ENCODE measurements at places on chromosomes 3 and 15.
A peak's percentile ranks its signal among the peaks of the same experiment; 100 is the strongest.

DNA sequence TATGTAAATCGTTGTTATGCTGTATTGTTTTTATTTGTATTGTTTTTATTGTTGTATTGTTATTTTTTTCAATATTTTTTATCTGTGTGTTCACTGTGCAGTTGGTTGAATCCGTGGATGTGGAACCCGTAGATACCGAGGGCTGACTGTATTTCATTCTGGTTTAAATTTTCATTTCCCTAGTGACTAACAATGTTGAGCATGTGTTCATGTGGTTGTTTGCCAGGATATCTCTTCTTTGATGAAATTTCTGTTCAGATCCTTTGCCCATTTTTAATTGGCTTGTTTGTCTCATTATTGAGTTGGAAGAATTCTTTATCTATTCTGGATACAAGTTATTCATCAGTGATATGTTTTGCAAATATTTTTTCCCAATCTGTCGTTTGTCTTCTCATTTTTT, 29.7 kb downstream of the STOML1 start:
- no peak for DNase-seq

DNA sequence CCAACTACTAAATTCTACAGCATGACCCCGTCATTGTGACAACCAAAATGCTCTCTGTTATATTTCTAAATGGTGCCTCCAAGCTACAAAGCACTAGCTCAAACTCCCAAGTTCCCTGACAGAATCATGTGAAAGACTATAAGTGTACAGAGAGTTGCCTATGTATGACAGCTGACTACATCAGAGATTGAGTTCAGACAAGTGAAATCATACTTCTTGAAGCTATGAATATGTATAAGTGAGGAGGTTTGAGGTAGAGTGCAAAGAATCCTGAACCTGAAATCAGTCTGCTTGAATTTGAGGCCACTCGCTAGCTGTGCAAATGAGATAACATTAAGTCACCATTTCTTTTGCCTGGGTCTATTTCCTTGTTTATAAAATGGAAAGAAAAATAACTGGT, 63.9 kb upstream of the TP63 start:
- no peak for DNase-seq

- peak; percentile 96 for DNase-seq
These were observed 585.1 kb upstream of the SUCLG2 start for GRCh38 chr3:68239542-68239941.

- no peak for DNase-seq
These were observed 53.4 kb upstream of the DCUN1D1 start for GRCh38 chr3:183033746-183034145.

DNA sequence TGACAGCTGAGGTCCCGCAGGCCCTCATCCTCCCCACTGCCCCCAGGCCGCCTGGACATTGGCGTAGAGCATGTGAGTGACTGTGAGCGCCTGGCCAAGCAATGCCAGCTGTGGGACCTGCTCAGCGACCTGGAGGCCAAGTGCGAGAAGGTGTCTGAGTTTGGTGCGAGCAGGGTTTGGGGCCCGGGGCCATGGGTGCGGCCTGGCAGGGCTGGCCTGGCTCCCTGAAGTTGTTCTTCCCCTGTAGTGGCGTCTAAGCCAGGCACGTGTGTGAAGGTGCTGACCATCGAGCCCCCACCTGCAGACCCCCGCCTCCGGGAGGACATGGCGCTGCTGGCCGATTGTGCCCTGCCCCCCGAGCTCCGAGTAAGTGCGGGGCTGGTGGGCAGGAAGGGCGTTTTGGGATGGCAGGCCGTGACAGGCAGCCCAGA, 4.2 kb downstream of the ABTB1 start:
- DNase-seq, result no peak

GRCh38 chr3:48142316-48142870, 45.8 kb downstream of the CDC25A start:
- no peak for DNase-seq

- DNase-seq, result no peak
These were observed 563.6 kb downstream of the NAALADL2 start for GRCh38 chr3:175422744-175423143.

GRCh38 chr15:92733934-92734521, 78.5 kb upstream of the FAM174B start:
- DNase-seq, result peak; percentile 10

DNA sequence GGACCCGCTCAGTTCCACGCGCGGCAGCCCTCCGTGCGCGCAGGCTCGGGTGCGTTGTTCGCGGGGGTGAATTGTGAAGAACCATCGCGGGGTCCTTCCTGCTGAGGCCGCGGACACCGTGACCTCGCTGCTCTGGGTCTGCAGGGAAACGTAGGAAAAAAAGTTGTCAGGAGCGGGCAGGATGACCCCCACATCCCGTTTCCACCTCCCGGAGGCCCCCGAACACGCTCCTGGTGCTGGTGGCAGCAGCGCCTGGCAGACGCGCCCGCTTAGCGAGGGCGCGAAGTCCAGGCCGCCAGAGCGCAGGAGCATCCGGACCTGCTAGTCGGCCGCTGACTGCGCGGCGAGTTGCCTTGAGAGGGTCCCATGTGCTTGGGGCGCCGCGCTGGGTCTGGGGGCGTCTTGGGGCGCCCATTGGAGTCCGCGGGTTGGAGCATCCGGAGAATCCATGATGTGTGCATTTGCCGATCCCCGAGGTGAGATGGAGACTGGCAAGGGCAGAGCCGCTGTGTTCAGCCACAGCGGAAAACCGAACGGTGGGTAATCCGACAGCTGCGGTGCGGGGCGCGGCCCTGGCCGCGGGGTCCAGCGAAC, 520 bp downstream of the GREM1 start:
- no peak for DNase-seq

DNA sequence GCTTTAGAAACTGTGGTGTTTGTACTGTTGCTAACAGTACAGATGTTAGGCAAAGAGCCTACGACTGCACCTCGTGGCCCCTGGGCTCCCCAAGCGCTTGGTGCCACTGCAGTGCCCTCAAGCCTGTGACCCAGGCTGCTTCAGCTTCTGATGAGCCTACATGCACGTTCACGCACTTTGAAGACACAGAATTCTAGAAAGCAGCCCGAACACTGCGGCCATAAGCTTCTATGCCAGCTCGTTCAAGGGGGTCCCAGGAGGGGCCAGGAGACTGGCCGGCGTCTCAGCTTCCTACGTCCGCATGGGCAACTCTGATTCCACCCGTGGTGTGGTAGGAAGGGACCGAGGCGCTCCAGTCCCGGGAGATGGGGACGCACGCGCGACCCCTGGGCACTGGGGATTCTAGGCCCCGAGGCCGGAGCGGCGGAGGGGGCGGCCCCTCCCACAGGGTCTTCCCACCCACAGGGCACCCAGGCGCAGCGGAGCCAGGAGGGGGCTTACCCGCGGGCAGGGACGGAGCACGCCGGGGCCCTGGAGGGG, 653 bp downstream of the MYO5C start:
- DNase-seq, result peak; percentile 24

DNA sequence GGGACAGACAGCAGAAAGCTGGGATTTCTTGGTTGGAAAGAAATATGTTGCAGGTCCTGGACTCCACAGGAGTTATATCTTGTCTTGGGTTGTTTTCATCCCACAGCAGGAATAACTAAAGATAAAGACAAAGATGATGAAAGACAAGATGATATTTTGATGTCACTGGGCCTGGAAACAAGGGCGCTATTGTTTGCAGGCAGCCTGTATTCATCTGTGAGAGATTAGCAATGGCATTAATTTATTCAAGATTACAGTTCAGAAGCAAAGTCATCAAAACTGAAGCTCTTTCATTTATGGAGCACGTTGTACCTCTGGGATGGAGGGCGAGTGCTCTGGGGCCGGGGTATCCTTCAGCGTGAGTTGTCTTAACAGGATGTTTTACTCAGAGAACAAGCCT, 213.8 kb downstream of the LRTM1 start:
- DNase-seq, result no peak

- DNase-seq, result no peak
These were observed 127.6 kb upstream of the UBE2E2 start for GRCh38 chr3:23075496-23075895.

DNA sequence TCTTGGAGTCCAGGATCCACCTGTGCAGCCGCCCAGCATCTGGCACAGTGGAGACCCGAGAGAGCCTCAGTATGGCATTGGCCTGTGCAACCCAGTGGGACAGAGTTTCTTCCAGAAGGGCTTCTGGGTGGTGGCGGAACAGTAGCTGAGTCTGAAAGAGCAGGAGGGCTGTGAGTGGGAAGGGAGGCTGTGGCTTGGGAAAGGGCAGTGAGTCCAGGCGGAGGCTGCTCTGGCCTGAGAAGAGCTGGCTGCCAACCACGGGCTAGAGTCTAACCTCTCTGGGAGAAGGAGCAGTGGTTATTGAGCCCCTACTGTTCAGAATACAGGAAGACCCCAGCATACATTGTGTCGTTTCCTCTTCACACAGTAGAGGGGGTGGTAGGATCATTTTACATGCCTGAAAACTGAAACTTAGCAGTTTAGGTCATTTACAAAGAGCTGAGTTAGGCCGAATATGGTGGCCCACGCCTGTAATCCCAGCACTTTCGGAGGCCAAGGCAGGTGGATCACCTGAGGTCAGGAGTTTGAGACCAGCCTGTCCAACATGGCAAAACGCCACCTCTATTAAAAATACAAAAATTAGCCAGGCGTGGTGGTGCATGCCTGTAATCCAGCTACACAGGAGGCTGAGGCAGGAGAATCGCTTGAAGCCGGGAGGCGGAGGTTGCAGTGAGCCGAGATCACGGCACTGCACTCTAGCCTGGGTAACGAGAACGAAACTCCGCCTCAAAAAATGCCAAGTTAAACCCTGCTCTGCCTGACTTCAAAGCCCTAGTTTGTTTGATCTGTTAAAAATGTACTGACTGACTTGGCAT, 3.2 kb downstream of the AEN start:
- DNase-seq, result no peak

DNA sequence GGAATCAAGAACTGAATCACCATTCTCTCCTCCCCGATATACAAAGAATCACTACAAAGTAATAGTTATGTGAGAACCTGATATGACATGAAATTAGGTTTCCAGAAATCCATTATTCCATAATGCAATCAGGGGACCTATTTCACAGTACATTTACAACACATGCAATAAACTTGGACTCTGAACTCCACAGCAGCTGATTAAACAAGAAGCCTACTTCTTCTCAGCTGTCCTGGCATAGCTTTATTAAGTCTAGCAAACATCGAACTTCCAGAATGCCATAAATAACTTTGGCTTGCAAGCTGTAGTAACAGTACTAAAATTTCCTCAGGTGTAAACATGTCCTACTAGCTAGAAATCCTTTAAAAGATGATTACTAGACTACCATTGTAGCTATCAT, 17.8 kb downstream of the PDCD10 start:
- no peak for DNase-seq

- no peak for DNase-seq
These were observed 17.1 kb downstream of the ADCY5 start for GRCh38 chr3:123431658-123432324.

GRCh38 chr15:101407966-101408775, 81.3 kb downstream of the PCSK6 start:
- no peak for DNase-seq

DNA sequence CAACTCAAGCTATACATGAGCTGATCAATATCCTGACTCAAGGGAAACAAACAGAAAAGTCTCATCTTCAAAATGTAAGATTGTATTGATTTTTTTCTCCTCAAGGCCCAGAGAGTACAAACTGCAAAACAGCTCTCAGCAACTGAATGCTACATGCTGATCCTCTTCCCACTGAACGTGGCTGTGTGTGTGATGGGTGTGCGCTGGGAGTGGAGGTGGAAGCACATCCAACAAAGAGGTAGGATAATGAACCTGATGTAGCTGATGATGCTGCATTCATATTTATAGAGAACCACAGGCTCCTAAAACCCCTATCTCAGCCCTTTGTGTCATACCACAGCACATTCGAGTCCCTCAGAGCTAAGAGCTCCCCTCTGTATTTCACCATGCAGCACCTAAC, 56.8 kb downstream of the GABRB3 start:
- DNase-seq, result no peak

GRCh38 chr15:47246317-47246716, 471.0 kb upstream of the SEMA6D start:
- no peak for DNase-seq

GRCh38 chr15:26081758-26082220, 218.7 kb upstream of the ATP10A start:
- peak; percentile 48 for DNase-seq

DNA sequence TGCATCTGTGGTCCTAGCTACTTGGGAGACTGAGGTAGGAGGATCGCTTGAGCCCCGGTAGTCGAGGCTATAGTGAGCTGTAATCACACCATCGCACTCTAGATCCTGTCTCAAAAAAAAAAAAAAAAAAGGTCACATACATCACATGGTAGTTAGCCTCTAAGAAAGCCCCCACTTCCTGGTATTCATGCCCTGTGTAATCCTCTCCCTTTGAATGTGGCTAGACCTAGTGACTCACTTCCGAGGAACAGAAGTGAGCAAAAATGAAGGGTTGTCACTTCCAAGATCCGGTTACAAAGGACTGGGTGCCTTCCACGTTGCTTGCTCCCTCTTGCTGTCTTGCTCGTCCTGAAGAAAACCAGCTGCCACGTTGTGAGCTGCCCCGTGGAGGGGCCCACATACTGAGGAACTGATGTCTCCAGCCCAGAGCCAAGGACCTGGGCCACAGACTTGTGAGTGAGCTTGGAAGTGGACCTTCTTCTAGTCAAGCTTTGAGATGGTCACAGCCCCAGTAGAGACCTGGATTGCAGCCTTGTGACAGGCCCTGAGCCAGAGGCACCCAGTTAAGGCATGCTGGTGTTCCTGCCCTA, 12.6 kb upstream of the LCTL start:
- DNase-seq, result no peak

- DNase-seq, result no peak
These were observed 147.7 kb downstream of the RYR3 start for GRCh38 chr15:33458421-33458820.

DNA sequence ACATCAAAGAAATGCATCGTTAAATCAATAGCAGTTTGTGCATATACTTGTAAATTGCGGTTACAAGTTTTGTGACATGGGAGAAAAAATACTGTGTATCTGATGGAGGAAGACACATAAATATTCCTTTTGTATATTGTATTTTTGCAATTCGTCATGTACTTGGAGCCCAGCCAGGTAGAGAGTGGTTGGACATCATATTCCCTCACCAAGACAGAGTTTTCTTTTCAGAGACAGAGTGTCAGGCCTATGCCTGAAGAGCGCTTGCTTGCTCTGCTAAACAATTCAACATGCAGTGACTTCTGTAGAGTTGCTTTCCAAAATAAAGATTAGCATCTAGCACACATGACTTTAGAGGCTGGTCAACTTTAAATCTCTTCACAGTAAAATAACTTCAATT, 24.8 kb upstream of the MEIS2 start:
- DNase-seq, result no peak

- no peak for DNase-seq
These were observed 14.3 kb downstream of the DUOX2 start for GRCh38 chr15:45099549-45100165.

GRCh38 chr3:13077431-13078162, 4.4 kb upstream of the IQSEC1 start:
- DNase-seq, result peak; percentile 49

- DNase-seq, result no peak
These were observed 141.7 kb downstream of the LRRK1 start for GRCh38 chr15:101060576-101061551.

DNA sequence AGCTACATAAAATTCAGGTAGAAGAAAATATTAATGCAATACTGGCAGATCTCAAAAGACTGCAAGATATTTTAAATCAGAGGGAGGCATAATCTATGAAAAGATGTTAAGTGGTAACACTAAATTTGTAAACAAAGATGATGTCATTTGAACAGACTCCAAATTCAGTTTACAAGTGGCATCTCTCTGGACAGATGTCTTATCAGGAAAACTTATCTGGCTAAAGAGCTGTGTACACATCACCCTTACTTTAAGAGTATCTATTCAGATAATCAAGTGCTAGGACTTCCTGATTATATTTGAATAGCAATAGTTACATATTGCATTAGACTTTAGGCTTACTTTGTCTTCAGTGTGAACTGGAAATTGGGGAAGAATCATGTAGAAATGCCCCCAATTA, 231.5 kb downstream of the WDR72 start:
- no peak for DNase-seq

All from NCI-H524 (cell line).